ENCODE measurements at places on chromosomes 13 and 19.

GRCh38 chr13:39186205-39186875 lies 148.1 kb downstream of the NHLRC3 start:
- DNase-seq = no peak

DNA sequence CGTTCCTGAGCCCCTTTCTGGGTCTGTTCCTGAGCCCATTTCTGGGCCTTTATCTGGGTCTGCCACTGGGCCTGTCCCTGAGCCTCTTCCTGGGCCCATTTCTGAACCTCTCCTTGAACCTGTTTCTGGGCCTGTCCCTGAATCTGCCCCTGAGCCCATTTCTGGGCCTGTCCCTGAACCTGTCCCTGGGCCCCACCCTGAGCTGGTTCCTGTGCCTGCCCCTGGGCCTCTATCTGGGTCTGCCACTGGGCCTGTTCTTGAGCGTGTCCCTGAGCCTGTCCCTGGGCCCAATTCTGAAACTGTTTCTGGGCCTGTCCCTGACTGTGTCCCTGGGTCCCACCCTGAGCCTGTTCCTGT lies 40.4 kb upstream of the GRTP1 start:
- DNase-seq = no peak

DNA sequence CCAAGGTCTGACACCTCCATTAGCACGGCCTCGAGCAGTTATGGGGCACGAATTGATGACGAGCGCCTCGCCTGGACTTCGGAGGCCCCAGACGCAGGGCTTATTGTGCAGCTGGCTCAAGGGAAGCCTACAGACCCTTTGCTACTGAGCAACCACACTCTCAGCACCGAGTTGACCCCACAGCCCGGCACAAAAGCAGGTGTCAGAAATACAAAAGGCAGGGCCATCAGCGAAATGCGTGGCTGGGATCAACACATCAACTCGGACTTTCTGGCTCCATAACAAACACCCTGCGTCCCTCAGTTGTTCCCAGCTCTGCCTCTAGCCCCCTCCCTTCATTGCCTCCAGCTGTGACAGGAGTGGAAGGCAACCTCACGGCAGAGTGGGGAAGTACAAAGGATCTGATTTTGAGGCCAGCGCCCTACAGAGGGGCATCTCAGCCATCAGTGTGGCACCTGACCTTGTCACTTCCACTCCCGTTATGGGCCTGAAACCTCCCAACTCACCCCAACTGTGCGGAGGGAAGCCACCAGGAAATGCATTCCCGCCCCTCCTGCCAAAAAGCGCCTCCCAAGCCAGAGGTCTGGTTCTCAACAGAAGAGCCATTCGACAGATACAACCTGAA lies 18.0 kb downstream of the PEPD start:
- no peak for DNase-seq

DNA sequence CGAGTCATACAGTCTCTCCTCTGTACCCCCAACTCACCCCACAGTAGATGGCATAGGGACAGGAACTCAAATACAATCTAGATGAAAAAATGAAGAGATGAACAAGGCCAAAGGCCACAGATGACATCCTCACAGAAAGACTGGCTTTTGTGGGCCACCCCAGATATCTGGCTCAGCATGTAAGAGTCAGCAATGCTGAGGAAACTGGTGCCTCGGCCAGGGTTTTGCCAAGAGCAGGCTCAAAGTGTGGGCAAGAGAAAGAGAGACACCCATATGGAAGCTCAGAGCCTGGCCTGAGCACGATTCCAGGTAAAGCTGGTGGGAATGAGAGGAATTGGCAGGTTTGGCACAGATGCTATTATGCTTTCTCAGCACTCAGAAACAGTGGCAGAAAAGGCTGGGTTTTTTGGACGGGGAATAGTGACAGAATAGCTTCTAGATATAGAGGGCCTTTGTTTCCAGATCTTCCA lies 460.6 kb downstream of the FOXO1 start:
- no peak for DNase-seq

GRCh38 chr13:37597477-37598025 lies 1.0 kb downstream of the POSTN start:
- DNase-seq = no peak

GRCh38 chr19:17311455-17312188 lies 2.3 kb downstream of the DDA1 start:
- no peak for DNase-seq

- DNase-seq = no peak
These were observed 173.8 kb downstream of the KATNAL1 start for GRCh38 chr13:30133554-30133912.

DNA sequence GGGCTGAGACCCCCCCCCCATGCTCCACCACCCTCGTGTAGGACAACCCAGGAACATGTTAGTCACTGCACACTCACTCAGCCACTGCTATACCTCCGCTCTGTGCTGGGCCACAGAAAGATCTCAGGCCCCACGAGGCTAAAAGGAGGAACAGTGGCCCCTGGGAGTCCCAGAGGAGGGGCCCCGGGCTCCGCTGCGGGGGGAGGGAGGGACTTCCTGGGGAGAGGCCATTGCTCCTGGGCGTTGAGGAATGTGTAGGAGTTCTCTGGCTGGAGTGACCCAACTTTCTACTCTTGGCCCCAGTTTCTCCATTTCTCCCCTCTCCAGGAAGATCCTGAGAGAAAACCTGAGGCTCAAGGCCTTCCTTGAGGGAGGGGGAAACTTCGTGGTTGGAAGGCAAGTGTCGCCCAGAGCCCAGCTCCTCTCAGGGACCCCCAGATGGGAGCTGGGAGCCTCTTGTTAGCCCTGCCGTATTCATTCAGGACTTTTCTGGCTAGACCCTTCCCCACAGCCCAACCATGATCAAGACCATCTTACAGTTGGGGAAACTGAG lies 13.6 kb downstream of the ONECUT3 start:
- peak; percentile 81 for DNase-seq
